ENCODE measurements at places on chromosomes 2 and 18.

DNA sequence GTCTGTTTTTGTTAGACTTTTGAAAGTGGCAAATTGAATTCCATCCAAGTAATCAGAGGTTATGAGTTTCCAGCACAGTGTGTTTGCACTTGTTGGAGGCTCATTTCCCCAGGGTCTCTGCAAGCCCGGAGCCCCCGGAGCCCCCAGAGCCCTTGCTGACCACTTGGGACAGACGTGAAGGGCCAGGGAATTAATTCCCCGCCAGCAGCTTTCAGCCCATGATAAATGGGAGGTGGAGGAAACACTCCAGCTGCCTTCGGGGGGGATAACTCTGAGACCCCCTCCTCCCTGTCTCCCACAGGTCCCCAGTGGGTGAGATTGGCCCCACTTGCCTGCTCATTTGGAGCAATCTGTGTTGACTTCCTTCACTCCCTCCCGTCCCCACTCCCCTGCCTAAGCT, 79.2 kb downstream of the KLHL29 start:
- DNase-seq = no peak

DNA sequence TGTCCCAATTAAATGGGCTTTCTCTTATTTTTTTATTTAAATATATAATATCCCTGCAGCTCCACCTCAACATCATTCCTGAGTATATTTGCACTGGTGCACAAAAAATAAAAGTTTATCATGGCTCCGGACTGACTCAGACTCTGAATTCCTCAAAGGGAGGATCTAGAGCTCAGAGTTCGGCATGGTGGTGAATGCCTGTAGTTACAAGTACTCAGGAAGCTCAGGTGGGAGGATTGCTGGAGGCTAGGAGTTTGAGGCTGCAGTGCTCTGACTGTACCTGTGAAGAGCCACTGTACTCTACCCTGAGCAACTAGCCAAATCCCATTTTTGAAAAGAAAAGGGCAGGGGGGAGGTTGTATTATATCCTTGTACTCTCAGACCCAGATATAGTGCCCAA, 52.8 kb upstream of the NRXN1 start:
- no peak for DNase-seq

GRCh38 chr2:231336236-231336635, 59.3 kb upstream of the B3GNT7 start:
- no peak for DNase-seq

DNA sequence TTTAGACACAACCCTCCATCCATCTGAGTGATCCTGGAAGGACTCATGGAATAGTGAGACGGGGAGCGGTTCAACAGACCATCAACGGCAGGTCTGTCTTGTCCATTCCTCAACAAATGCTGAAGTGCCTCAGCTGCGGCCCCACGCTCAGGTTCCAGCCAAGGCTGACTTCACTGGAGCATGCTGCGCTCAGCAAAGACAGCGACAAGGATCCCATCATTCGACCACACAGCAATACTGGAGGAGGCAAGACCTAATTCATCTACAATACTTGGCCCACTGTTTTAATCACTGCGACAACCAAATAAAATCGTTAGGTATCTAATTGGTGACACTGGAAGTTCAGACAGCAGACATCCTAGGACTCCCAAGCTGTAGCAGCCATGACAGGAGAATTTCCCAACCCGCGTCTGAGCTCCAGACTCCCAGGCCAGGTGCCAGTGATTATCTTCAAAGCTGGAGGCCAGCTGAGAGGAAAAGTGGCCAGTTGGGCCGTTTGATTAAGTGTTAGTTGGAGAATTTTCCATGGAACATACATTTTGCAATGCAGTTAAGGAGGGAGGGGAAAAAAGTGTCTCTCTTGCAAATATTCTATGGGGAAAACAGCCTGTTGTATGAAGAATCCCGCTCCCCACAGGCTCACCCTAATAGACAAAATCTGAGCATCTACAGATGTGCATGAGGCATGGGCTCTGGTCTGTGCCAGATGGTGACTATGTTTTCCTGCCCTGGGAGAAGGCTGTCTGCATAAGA, 92.5 kb upstream of the SLC35G4 start:
- no peak for DNase-seq

DNA sequence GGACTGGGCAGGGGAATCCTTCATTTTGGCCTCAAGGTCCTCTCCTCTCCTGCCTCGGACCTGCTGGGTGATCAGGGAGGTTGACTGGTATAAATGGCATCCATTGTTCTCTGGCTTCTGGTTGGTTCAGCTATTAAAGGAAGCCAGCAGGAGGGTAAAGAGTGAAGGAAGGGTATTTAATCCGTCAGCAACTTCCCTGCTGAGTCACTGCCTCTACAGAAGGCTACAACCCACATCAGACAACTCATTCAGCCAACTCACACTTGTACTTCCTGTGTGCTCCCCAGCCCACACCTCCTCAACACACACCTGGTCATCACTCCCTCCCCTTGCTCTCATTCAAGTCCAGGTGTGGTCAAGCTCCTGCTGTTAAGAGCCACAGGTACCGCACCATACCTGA, 68.3 kb upstream of the MRPS9 start:
- no peak for DNase-seq

DNA sequence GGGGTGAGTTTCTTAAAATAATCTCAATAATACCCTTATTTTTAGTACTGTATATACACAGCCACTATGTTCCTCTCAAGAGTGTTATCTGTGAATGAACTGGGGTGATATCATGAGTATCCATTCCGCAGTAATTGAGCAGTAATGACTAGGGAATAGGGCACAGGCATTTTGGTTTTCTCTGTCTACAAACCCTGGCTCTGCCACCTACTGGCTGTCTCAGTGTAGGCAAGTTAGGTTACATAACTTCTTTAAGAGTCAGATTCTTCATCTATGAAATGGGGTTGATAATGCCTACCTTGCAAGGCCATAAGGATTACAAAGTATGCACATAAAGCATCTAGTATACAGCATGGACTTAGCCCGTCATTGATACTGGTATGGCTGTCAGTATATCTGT, 555.8 kb downstream of the NRXN1 start:
- no peak for DNase-seq

DNA sequence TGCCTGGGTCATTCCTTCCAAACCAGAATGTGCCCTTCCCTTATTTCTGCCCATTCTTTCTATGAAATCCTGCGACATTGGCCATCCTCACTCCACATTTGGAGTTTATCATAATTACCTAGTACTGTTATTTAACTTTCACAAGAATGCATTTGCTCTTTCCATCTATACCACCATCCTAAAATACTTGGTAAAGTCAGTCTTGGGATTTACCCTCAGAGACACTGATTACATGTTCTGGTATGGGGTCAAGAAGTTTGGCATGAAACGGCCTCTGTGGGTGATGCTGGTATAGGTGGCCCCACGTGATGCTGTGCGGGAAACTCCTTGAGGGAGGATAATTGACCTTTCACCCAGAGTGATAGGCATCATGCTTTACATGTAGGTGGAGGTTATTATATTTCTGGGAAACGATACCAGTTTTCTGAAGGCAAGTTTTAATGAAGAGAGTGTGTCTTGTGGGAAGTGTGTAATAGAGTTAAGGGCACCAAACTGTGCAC, 123.5 kb downstream of the FMNL2 start:
- no peak for DNase-seq

GRCh38 chr2:126761981-126762878, 106.3 kb downstream of the GYPC start:
- DNase-seq = peak; percentile 46

- no peak for DNase-seq
Measured at GRCh38 chr2:75587954-75588587, 27.3 kb upstream of the EVA1A start.

DNA sequence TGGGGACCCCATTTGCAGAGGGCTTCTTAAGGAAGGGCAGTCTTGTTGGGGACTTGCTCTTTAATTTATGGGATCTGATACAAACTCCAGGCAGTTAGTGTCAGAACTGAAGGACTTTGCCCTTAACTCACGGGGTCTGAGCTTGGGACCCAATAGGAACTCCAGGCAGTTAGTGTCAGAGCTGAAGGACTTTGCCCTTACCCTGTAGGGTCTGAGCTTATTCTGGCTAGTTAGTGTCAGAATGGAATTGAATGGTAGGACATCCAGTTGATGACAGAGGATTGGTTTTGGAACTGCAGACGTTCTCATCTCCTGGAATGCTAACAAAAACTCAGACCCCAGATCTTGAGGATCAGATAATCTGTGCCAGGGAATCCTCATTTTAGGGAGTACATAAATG, 256.9 kb upstream of the COPS8 start:
- DNase-seq = no peak

GRCh38 chr2:173054466-173054865, 21.2 kb upstream of the MAP3K20 start:
- no peak for DNase-seq

DNA sequence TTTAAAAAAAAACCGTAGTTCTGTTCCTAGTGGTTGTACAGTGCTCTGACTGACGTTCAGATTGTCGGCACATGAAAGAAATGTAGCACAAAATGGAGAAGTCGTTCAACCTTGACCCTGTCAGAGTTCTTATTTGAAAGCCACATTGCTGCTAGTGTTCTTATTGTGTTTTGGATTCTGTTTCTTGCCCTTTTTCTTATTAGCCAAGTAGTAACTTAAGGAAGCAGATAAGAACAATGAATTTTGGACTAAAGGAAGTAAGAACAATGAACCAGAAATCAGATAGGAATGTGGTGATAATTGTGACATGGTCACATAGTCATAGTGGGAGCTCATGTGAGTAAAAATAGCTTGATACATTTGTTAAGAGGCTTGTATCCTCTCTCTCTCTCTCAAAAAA, 45.9 kb downstream of the RPIA start:
- DNase-seq = no peak

DNA sequence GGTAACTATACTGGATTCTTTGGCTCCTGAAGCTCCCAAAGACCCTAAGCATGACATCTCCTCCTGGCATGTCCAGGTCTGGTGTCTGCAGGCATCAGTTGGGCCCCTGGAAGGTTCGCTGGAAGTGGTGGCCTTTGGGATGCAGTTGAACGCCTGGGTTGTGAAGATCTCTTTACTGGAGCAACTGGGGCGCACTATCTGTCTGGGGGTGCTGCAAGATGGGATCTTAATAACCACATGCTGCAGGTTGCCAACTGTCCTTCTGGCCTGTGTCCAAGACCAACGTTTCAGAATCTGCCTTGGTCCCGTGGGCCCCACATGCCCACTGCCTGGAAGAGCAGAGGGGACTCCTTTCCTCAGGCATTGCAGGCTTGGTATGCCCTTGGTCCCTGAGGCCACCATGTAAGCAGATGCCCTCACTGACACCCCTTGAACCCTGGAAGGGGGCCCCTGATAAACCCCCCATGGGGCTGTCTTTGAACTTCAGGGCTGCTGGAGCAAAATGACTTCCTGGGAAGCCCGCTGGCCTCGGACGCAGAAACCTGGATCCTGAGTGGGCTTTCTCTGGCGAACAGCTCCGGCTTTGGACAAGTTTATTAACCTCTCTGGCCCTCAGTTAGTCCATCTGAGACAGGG, 101.9 kb downstream of the TWIST2 start:
- DNase-seq = no peak

DNA sequence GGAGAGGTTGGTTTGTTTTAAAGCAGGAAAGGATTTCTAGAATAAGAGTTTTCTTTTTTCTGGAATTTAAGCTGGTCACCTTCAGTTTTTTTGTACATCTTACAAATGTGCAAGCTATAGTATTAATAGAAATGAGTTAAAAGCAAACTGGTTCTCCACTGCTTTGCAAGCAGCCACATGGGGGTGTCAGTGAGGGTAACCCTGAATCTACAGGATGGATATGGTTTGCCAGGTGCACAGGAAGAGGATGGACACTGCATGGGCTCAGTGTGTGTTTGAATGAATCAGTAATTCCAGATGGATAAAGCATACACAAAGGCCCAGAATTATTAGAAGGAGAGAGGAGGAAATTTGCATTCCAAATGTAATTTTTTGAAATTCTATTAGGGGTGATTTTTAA, 89.0 kb downstream of the MAPRE2 start:
- DNase-seq = no peak

DNA sequence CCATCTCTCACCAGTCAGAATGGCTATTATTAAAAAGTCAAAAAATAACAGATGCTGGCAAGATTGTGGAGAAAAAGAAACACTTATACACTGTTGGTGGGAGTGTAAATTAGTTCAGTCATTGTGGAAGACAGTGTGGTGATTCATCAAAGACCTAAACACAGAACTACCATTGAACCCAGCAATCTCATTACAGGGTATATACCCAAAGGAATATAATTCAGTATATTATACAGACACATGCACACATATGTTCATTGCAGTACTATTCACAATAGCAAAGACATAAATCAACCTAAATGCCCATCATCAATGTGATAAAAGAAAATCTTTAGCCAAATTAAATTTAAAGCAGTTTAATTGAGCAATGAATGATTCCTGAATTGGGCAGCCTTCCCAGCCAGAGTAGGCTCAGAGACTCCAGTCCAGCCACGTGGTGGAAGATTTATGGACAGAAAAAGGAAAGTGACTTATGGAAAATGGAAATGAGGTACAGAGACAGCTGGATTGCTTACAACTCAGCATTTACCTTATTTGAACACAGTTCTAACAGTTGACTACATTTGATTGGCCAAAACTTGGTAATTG, 377.1 kb upstream of the SLC39A10 start:
- DNase-seq = no peak

- no peak for DNase-seq
Measured at GRCh38 chr2:96233880-96234316, 25.3 kb upstream of the STARD7 start.

DNA sequence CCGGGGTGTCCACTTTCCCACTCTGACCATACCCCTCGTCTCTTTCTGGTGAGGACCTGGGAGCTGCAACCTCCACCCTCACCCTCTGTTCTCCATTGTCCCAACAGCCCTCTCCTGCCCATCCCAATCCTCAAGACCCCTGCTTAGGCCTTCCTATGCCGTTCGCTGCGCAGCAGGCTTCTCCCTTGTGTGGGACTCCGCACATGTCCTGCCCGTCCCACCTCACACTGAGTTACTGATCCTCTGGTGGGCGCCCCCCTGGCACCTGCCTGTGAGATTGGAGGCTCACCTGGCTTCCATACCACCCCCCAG, 119.5 kb upstream of the SNTG2 start:
- no peak for DNase-seq

- DNase-seq = no peak
Measured at GRCh38 chr18:45167631-45168280, 447.5 kb upstream of the SLC14A2 start.

GRCh38 chr2:24512831-24513230, 21.8 kb downstream of the NCOA1 start:
- no peak for DNase-seq

- no peak for DNase-seq
Measured at GRCh38 chr18:63356272-63356896, 10.6 kb downstream of the KDSR start.

DNA sequence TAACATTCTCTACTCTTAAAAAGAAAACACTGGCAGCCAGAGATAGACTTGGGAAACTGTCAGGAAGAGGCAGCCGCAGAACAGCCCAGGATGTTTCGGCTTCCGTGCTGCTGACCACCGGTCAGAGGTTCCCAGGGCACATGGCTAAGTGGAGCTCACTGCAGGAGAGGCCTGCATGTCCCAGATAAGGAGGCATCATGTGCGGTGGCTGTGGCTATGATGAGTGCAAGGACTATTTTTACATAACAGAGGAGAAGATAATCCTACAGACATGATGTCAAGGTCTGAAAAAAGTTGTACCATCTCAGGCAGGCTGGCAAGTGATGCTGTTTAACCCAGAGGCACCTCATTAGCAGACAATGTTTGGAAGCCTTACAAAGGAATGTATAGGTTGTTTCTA, 252.3 kb downstream of the CYRIA start:
- no peak for DNase-seq

GRCh38 chr18:27274901-27275300, 89.8 kb upstream of the CHST9 start:
- no peak for DNase-seq

GRCh38 chr2:160373666-160374065, 119.9 kb downstream of the RBMS1 start:
- DNase-seq = no peak

GRCh38 chr2:132268977-132269523, 107.3 kb upstream of the ANKRD30BL start:
- DNase-seq = no peak

Data from CD4-positive, alpha-beta T cell treated with Interleukin-1 beta for 1 hour (primary cell).